NCI-H748 treated with DMSO at 0.1 percent for 48 hours (cell line): ENCODE measurements at places on chromosomes 4 and X.

DNA sequence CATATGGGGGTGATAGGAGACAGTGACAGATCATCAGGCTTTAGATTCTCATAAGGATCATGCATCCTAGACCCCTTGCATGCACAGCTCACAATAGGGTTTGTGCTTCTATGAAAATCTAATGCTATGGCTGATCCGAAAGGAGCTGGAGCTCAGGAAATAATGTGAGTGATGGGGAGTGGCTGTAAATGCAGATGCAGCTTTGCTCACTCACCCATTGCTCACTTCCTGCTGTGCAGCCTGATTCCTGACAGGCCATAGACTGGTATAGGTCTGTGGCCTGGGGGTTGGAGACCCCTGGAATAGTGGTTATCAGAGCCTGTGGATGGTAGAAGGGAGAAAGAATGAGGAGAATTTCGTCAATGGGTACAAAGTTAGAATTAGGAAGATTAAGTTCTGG is 2751.1 kb downstream of the ARAP2 start:
- DNase-seq: no peak

DNA sequence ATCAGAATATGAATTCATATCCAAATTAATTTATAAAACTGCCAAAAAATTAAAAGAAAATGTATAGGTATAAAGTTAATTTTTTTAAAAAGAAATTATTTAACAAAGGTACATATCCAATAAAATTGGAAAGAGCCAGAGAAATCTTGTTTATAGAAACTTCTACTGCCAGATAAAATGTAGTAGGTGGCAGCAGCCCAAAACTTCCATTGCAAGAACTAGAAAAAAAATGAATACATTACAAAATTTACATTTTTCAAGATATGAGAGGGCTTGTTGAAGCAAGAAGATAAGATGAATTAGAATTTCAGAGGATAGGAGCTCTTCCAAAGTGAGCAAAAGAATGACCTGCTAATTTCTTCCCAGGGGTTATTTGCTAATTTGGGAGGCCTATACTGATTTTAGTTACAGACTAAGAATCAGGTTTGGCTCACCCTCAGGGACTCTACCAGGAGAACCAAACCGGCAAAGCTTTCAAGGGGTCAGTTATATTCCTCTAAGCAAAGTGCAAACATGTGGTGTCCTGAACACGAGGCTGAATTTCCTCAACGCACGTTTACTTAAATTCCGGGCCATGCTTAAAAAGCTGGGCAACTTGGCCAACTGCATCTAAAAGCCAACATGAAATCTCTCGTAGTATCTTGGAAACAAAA is 17.5 kb downstream of the ANKRD50 start:
- no peak for DNase-seq

- DNase-seq: no peak
These were observed 61.7 kb downstream of the HAND2 start for GRCh38 chr4:173468314-173468713.

DNA sequence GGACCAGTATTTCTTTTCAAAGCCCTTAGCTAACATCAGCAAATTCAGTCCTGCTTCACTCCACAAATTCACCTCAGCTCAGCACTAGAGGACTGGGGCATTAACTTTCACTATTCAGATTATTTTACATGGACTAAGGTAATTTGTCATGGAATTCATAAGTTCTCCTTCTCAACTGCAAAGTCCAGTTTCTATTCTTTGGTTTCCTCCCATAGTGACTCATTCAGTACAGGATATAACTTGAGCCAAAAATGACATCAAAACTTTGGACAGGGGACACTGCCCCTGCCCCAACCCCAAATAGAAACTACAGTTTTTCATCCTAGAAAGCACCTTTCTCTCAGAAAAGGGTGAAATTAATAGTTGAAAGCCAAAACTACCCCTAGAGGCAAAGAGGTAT is 52.7 kb downstream of the COX7B2 start:
- DNase-seq: no peak

GRCh38 chr4:184531008-184531407 is 56.7 kb upstream of the IRF2 start:
- DNase-seq: no peak

DNA sequence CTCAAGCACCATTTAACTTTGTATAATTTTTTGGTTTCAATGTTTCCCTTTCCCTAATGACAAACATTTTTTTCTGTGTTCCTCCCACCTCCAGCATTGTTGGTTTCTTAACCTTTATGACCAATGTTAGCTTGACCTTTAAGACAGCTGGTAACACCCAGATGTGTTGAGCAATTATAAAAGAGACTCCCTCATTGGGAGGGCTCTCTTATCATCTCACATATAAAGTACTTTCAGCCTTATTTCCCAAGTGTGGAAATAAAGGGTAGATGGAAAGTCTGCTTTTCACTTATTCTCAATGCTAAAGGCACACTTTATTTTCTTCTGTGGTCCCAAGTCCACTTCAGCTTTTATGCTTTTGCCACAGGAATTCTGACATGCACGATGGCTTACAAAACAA is 1420.4 kb downstream of the RAPGEF2 start:
- DNase-seq: no peak

GRCh38 chrX:13257223-13258051 is 62.4 kb downstream of the ATXN3L start:
- DNase-seq: no peak

DNA sequence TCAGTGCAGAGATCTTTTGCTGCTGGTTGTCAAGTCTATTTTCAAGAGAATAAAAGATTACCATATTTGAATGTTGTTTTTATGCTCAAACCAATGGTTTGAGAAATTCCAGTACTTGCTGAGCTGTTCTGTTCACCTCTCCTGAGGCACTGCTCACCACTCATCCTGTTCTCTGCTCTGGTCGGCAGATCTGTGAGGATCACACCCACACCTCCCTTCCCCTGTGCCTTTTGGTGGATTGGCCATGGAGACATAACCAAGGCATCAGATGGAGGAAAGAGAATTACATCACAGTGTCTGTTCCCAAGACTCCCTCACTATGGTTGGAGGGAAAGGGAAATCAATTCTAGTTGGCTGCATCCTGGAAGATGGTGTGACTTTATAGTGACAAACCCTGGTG is 391.6 kb downstream of the ARHGAP24 start:
- no peak for DNase-seq

DNA sequence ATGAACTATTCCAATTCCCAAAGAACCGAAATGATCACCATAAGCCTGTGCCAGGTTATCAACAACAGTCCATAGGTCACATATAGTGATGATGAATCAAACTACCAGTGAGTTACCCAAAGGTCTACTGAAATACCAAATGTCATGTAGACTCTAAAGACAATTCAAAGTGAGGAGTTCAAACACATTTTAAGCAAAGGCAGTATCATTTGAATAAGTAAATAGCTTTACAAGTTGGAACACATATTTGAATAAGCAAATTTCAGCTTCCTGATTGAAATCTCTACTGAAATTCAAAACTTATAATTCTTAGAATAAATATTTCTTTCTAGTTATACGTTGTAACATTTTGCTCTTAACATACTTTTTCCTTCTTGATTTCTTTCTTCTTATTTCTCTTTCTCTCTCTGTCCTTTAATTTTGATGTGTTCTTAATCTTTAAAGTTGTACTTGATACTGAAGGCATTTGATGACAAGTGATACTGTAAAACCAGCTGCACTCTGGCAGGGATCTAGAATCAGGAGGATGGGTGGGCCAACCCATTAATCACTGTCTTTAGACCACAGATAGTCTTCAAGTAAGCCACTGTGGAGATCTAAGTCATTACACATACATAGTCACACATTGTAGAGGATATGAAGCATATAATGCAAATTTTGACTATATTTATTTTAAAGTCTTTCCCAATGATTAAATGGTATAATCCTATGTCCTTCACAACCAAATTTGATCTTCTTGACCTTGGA is 34.5 kb downstream of the GABRA4 start:
- DNase-seq: no peak

DNA sequence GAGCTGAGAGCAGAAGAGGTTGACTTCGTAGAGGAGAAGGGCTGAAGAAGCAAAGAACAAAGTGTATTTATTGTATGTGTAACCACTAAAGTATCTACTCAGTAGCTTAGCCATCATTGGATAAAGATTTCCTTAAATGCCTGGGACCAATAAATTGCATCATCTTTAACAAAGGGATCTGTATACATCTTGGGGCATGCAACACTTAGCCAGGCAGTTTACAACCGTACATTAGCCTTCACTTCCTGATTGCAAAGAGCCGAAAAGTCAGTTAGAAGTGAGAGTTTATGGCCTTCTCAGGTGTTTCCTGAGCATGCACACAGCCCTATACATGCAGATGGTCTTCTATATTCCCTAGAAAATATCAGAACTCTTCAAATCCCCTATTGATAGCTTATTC is 68.0 kb upstream of the MAGED1 start:
- DNase-seq: no peak

DNA sequence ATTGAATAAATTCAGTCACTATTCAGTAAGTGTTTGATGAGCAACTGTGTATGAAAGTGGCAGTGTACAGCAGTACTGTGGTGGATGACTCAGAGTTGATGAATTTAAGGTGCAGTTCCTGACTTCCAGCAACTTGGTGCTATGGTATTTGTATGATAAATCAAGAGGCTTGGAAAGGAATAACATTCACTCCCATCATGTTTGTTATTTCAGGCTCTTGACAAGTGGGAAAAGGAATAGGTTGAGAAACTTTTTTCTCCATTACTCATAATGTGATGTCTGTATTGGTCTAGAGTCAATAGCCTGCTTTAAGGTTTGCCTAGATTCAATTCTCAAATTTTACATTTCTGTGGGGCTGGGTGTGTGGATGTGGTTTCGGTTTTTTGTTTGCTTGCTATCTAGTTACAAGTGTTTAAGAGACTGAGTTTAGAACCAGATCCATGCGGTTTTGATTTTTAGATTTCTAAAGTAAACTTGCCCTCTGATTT is 35.1 kb upstream of the CYP2U1 start:
- DNase-seq: no peak

GRCh38 chr4:1873776-1874175 is 2.6 kb downstream of the NSD2 start:
- no peak for DNase-seq

DNA sequence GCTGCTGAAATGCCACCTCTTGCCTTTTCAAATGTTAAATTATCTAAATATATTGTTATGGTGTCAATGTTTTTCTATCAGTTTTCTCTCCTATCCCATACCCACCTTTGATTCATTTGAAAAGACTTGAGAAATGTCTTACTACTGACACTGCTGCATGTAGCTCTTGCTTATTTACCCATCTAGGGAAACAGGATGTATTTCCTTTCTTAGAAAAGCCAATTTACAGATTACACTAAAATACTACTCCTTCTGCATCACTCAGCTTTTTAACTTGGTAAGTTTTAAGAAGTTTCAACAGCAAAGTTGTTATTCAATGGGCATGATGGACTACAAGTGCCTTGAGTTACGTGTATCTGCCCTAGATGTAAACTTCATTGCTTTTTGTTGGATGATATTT is 13.2 kb upstream of the KCNE5 start:
- DNase-seq: no peak

GRCh38 chrX:143429131-143429530 is 88.1 kb downstream of the SPANXN3 start:
- DNase-seq: no peak

GRCh38 chr4:74006009-74006476 is 7.6 kb upstream of the CXCL5 start:
- no peak for DNase-seq

GRCh38 chr4:35250331-35250730 is 994.0 kb downstream of the ARAP2 start:
- DNase-seq: no peak

DNA sequence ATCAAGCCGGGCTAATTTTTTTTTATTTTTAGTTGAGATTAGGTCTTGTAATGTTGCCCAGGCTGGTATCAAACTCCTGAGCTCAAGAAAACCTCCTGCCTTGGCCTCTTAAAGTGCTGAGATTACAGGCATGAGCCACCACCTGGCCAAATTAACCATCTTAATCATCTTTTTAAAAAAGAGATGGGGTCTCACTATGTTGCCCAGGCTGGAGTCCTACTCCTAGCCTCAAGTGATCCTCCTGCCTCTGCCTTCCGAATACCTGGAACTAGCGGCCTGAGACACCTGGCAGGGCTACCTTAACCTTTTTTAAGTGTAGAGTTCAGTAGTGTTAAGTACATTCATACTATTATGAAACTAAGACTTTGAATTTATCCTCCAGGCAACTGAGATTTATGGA is 1.7 kb upstream of the RPS3A start:
- no peak for DNase-seq

GRCh38 chr4:151559595-151559994 is 150.6 kb downstream of the FHIP1A start:
- DNase-seq: no peak

- DNase-seq: peak; percentile 7
These were observed 89.4 kb upstream of the IL13RA1 start for GRCh38 chrX:118637997-118638396.

- DNase-seq: no peak
These were observed 588 bp downstream of the ART3 start for GRCh38 chr4:76074993-76075600.

DNA sequence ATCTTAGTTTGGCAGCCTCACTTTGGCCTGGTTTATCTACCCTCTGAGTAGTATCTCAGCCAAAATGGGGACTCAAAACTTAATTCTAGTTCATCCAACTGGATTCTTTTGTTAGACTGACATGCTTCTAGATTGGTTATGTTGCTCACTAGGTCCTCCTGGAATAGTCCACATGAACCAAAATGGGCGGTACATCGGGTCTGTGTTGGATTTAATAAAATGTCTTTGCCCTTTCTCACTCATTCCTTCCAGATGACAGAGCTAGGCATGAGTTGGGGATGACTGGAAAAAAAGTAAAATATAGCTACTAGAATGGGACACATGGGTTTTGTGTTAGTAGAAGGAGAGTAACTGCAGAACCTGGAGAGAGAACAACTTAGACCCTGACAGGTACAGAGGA is 247.9 kb downstream of the CCSER1 start:
- DNase-seq: no peak

- no peak for DNase-seq
These were observed 136.4 kb downstream of the TRIML1 start for GRCh38 chr4:188275686-188276085.

GRCh38 chr4:147103403-147103946 is 157.8 kb upstream of the TTC29 start:
- DNase-seq: no peak

GRCh38 chr4:148376151-148376550 is 66.1 kb downstream of the NR3C2 start:
- DNase-seq: no peak

- no peak for DNase-seq
These were observed 19.5 kb downstream of the RELL1 start for GRCh38 chr4:37666625-37667071.

GRCh38 chr4:105569057-105569865 is 16.8 kb downstream of the ARHGEF38 start:
- peak; percentile 86 for DNase-seq

GRCh38 chr4:69730002-69730401 is 30.4 kb downstream of the SULT1B1 start:
- DNase-seq: no peak

DNA sequence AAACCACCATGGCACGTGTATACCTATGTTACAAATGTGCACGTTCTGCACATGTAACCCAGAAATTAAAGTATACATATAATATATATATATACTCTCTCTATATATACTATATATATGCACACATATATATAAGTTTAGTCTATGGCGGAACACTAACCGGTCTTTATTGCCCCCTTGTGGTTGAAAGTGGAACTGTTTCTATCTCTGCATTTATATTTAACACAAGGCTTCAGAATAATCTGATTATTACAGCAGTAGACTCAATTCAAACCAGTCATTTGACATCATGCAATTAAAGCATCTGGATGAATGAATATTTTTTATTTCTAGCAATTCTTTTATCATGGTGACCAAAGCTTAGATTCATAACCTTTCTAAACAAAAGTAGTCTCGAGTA is 14.6 kb downstream of the RAB9B start:
- DNase-seq: peak; percentile 39

- DNase-seq: no peak
These were observed 200.0 kb upstream of the FTHL17 start for GRCh38 chrX:31271615-31272471.
